ENCODE measurements at places on chromosomes 13 and 19.
A peak's percentile ranks its signal among the peaks of the same experiment; 100 is the strongest.

DNA sequence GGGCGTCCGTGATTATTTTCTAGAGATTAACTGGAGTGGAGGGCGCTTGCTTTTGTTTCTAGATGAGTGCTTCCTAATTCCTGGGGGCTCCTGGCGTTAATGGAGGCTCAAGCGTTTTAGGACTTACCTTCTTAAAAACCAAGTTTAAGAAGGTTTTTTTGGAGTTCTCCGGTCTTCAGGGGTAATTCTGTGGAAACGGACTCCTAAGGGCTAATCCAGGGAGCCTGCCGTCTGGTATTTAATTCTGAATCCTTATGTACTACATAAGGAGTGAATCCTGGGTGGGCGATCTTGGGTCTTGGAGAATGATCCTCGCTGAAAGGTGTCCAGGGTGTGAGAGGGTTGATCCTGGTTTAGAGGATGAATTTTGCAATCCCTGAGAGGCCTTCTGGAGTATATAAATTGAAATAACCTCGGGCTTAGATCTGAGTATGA is 357 bp downstream of the RPS11 start:
- no peak for DNase-seq

GRCh38 chr19:41555748-41556147 is 20.2 kb upstream of the CEACAM21 start:
- DNase-seq = no peak

- no peak for DNase-seq
Measured at GRCh38 chr19:38891771-38892170, 7.6 kb downstream of the SIRT2 start.

DNA sequence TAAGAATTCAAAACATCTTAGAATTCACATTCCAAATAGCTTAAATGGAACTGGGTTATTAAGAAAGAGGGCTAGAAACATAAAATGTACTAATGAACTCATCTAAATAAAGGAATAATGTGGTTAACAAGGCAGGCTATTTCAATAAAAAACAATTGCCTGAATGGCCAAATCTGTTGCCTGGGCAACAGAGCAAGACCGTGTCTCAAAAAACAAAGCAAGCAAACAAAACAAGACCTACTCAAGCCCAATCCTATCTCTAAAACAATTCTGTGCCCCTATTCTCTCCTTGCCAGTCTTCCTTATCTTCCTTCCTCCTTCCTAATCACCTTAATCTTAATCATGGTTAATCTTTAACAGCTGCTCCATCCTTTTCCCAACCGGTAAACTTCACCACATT is 12.1 kb downstream of the IGFL1 start:
- DNase-seq = no peak

DNA sequence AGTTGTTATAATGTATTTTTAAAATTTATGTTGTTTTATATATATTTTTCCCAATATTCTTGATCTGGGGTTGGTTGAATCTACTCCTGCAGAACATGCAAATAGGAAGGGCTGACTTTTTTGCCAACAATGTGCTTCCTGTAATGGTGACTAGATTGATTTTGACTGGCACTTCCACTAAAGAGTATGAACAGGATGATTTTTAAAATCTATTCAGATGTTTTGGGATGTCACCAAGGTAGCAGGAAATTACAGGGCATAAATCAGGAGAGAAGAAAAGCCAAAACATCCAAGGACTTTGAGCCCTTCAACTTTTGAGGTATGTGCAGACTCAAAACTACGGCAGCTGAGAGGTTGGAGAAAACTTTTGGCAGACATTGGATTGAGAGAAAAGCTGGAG is 1047.6 kb downstream of the SLITRK5 start:
- DNase-seq = no peak

GRCh38 chr19:39218230-39219007 is 14.4 kb upstream of the SYCN start:
- DNase-seq = no peak

DNA sequence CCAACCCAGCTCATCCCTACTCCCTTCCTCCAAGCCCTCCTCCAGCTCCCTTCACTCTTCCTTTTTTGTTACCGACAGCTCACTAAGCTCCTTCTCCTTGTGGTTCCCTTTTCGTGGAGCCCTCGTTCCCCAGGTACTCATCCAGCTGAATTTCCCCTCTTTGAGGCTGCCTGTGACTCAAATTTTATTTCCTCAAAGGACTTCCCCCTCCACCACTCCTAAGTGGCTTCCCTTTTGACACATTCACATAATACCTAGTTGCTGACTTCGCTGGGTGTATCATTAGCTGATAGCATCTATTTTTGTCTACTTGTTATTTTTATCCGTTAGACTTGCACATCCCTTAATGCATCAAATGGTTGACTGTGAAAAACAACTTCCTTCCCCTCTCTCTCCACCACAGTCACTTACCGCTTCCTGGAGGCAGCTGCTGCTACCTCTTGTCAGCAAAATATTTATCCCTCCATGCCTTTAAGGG is 14.5 kb downstream of the FFAR2 start:
- DNase-seq = peak; percentile 84

DNA sequence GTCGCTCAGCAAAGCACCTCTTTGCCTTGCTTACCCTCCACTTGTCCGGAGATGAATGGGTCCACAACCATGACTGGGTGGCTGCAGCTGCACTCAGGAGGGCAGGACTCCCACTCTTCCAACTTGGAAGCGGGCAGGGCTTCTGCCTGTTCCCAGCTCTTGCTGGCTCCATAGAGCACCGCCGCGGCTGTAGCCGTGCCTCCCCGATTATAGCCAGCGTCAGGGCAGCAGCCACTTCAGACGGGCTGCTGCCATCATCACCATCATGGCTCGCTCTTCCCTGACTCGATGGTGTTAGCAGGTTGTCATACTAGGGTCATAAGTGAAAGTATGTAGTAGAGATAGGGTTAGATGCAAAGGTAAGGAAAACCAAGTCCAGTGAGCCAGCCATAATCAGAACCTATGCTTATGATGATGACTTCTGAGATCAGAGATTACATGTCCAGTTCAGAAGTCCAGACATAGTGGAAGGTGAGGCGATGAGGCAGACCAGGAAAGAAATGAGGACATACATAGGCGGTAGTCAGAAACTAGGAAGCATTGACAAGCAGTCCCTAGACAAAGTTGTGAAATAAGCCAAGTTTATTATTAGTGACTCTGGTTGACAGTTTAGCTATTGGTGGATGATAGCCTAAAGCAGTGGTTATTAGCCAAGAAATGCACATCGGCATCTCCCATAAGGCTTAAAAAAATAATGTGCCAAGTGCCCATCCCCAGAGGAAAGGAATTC is 4.4 kb upstream of the INTS6 start:
- no peak for DNase-seq

Data from CD4-positive, alpha-beta T cell treated with Interleukin-21 for 1 hour (primary cell).